Activated CD4-positive, alpha-beta T cell treated with anti-CD3 and anti-CD28 coated beads, Interleukin-2, amount 50 U/mL, for 48 hours (primary cell): ENCODE measurements at places on chromosomes 6 and 20.

- DNase-seq, result no peak
These were observed 628 bp downstream of the NKAIN4 start for GRCh38 chr20:63253438-63254231.

DNA sequence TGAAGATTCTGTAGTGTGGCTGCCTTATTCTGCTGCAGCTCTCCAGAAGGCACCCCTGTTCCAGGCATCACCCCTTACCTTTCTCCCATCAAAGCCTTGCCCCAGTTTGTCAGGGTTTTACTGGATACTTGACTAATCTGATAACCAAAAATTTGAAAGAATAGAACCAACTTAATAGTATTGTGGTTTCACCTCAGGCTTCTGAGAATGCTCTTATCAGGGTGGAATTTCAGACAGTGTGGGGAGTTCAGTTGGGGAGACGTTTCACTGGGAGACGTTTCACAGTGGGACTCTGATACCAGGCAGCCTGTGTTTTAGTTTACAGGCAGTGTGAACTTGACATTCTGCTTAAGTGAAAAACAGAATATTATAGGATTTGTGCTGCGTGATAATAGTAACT lies 50.5 kb downstream of the SCAND1 start:
- DNase-seq, result no peak

GRCh38 chr20:57570145-57570850 lies 9.4 kb downstream of the PCK1 start:
- DNase-seq, result no peak

GRCh38 chr6:89007209-89008000 lies 44.0 kb upstream of the RNGTT start:
- no peak for DNase-seq

GRCh38 chr6:119517428-119517827 lies 167.9 kb upstream of the MAN1A1 start:
- DNase-seq, result no peak

GRCh38 chr6:37516076-37516919 lies 16.6 kb upstream of the CCDC167 start:
- peak; percentile 93 for DNase-seq
